ENCODE measurements at places on chromosomes 7 and 10. TPM values are rescaled to one million over a fixed set of nuclear protein-coding genes. Genes with fewer than 3 reads are reported as not detected.
A peak's percentile ranks its signal among the peaks of the same experiment; 100 is the strongest.

- H3K4me1 ChIP-seq: no peaks in the 10 kb centered on the region
- no peaks in the 10 kb centered on the region for H3K36me3 ChIP-seq
- H3K4me3 ChIP-seq: no peak overlapping the region
- no peaks in the 10 kb centered on the region for H3K27me3 ChIP-seq
- H3K27ac ChIP-seq: no peak overlapping the region
These were observed 17.2 kb upstream of the CDHR3 start for GRCh38 chr7:105945848-105946247.

DNA sequence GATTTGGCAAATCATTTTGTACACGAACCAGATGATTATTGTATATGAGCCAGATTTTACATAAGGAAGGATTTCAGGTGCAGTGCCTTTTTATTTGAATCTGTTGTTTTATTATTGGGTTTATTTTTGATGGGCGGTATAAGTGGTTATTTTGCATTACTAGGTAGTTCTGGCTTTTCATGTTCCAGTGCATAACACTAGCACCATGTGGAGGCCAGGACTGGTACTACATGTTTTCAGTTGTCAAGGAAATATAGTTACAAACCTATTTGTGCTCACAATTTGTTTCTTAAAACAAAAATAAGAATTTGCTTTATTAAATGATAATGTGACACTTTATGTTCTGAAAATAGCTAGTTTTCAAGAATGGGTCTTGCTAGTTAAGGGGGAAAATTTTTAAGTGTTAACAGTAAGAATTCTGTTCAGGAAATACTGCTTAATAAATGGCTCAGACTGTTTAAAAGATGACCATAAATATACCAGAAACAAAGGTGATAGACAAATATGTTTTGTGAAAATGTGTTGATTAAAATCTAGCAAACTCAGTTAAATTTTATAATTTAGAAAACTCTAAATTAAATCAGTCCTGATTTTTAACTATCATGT lies 7.1 kb upstream of the SEMA3E start:
- no peak for DNase-seq
- H3K4me3 ChIP-seq: no peak overlapping the region
- no peak overlapping the region for H3K27ac ChIP-seq
- no peaks in the 10 kb centered on the region for H3K27me3 ChIP-seq
- no peaks in the 10 kb centered on the region for H3K4me1 ChIP-seq
- no peaks in the 10 kb centered on the region for H3K36me3 ChIP-seq

DNA sequence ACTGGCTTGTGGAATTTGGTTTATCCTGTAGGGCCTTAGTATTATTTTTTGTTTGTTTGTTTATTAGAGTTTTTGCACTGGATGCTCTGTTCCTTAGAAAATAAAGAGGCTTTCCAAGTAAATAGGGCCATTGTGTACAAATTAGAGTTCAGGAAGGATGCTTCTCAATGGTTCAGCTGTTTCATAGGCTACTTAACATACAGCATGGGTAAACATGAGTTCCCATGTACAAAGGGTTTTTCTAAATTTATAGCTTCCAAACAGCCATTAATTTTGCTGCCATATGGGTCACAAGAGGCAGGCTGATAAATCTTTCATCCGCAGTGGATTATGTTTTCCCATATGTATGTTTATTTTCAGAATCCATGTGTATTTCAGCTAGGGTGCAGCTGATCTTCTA lies 121.6 kb upstream of the WDR11 start:
- no peaks in the 10 kb centered on the region for H3K36me3 ChIP-seq
- no peaks in the 10 kb centered on the region for H3K4me1 ChIP-seq
- no peak overlapping the region for H3K27ac ChIP-seq
- no peak for DNase-seq

GRCh38 chr10:48557511-48558123 lies 47.3 kb downstream of the ARHGAP22 start:
- no peaks in the 10 kb centered on the region for H3K27me3 ChIP-seq
- H3K36me3 ChIP-seq: no peaks in the 10 kb centered on the region
- no peak for DNase-seq
- H3K4me3 ChIP-seq: no peak overlapping the region
- H3K27ac ChIP-seq: no peak overlapping the region
- no peaks in the 10 kb centered on the region for H3K4me1 ChIP-seq

The TACC2 gene
- 439 TPM for total RNA-seq

The SMO gene
- total RNA-seq: 1.4 TPM

GRCh38 chr10:89160339-89160738 lies 46.8 kb downstream of the CH25H start:
- no peak for DNase-seq
- H3K27me3 ChIP-seq: no peaks in the 10 kb centered on the region
- H3K36me3 ChIP-seq: no peaks in the 10 kb centered on the region
- no peaks in the 10 kb centered on the region for H3K4me1 ChIP-seq
- no peak overlapping the region for H3K4me3 ChIP-seq

The AGR2 gene
- not detected for total RNA-seq

- no peak overlapping the region for H3K27ac ChIP-seq
- no peaks in the 10 kb centered on the region for H3K36me3 ChIP-seq
- H3K27me3 ChIP-seq: no peaks in the 10 kb centered on the region
- no peaks in the 10 kb centered on the region for H3K4me1 ChIP-seq
These were observed 47.4 kb upstream of the MTURN start for GRCh38 chr7:30087371-30087770.

The ZNF3 gene
- total RNA-seq: 17.2 TPM

The GHRHR gene
- total RNA-seq: not detected

DNA sequence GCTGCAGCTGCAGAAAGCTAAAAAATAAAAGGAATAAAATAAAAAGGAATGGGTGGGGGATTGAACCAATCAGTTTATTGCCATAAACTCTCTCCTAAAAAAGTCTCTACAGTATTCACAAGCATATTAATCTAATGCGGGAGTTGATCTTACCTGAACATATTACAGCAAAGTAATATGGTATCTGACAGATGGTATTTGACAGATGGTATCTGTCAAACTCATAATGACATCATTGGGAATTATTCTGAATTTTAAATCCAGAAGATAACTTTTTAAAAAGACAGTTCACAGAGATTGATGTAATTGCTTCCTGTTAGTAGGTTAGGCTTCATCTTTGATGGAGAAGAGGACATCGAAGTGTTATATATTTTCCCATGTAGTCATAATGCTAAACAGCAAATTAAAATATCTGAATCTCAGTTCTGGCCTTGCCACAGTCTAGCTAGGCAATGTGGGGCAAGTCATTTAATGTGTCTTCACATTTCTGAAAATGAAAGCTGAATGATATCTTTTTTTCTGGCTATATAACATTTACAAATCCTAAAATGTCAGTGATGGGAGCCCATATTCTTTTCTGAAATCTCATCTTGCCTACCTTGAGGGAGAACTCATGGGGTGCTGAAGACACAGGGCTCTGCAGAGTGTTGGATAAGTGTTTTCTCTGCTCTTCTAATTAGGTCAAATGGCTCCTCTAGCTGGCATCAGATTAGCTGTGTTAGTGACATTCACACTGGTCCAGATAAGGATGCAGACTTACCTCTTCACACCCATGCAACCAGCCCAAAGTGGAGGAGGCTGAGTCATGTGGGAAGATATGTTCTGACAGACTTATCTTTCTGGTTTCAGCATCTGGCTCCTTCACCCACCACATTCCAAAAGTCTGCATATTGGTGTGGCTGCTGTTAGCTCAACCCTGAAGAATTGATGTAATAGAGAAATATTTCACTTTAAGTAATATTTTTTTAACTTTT lies 2.1 kb upstream of the LIPM start:
- no peak overlapping the region for H3K27ac ChIP-seq
- no peaks in the 10 kb centered on the region for H3K4me1 ChIP-seq
- no peak overlapping the region for H3K4me3 ChIP-seq
- peaks cover 2% of the 10 kb centered on the region for H3K27me3 ChIP-seq
- DNase-seq: no peak

The CACUL1 gene
- 39.2 TPM for total RNA-seq

The NPFFR1 gene
- not detected for total RNA-seq

The C7orf25 gene
- total RNA-seq: 2.0 TPM

GRCh38 chr10:85874208-85874607 lies 492.4 kb downstream of the GRID1 start:
- DNase-seq: no peak
- H3K27me3 ChIP-seq: no peaks in the 10 kb centered on the region
- H3K4me1 ChIP-seq: no peaks in the 10 kb centered on the region
- H3K36me3 ChIP-seq: no peaks in the 10 kb centered on the region

The C7orf33 gene
- not detected for total RNA-seq

GRCh38 chr7:129906700-129907099 lies 46.1 kb downstream of the UBE2H start:
- no peaks in the 10 kb centered on the region for H3K36me3 ChIP-seq
- peaks cover 73% of the 10 kb centered on the region for H3K4me1 ChIP-seq
- DNase-seq: no peak
- H3K4me3 ChIP-seq: no peak overlapping the region

- H3K4me1 ChIP-seq: no peaks in the 10 kb centered on the region
- no peak for DNase-seq
- no peaks in the 10 kb centered on the region for H3K36me3 ChIP-seq
- H3K4me3 ChIP-seq: no peak overlapping the region
These were observed 19.6 kb downstream of the MICALL2 start for GRCh38 chr7:1439373-1440363.

- no peaks in the 10 kb centered on the region for H3K4me1 ChIP-seq
- no peak for DNase-seq
- no peaks in the 10 kb centered on the region for H3K27me3 ChIP-seq
- H3K27ac ChIP-seq: no peak overlapping the region
- no peak overlapping the region for H3K4me3 ChIP-seq
These were observed 655.2 kb upstream of the NRG3 start for GRCh38 chr10:81219758-81220157.

The LBX1 gene
- 7.6 TPM for total RNA-seq

The GIMAP6 gene
- total RNA-seq: 10.3 TPM

- DNase-seq: no peak
- H3K27me3 ChIP-seq: no peaks in the 10 kb centered on the region
These were observed 49.0 kb upstream of the SEMA3E start for GRCh38 chr7:83697804-83698530.

DNA sequence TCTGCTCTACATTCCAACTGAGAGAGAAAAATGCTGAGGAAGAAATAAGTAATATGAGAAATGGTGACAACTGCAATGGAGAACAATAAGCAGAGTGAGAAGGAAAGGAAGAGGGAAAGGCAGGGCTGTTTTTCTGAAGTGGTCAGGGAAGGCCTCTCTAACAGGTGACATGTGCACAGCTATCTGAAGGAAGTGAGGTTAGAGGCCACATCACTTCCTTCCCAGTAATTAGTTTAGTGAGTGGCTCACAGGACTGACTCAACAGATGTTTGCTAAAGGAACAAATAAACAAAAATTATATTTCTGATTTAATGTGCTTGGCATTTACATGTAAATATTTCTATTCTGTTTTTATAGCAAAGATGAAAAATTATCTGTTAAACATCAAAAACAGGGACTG lies 77.9 kb downstream of the ARHGAP21 start:
- H3K4me3 ChIP-seq: no peak overlapping the region
- no peak for DNase-seq
- H3K4me1 ChIP-seq: peaks cover 32% of the 10 kb centered on the region

The ST8SIA6 gene
- total RNA-seq: 1.1 TPM

The PTPRN2 gene
- 0.48 TPM for total RNA-seq

DNA sequence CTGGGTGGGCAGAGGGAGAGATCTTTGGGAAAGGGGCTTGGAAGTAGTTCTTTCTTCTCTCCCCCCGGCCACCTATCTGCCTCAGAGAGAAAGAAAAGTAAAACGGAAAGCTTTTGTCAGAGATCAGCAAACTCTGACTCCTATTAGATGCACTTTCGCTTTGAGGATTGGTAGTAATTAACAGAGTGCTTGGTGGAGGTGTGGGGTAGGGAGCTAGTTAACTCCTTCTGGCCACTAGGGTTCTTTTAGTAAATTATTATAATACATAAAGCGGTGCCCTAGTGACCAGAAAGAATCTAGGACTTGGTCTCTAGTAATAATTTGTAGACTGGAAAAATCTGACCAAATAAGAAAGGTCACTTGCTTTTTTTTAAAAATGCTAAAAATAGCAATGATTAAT lies 54.6 kb downstream of the CPVL start:
- H3K36me3 ChIP-seq: no peaks in the 10 kb centered on the region
- DNase-seq: no peak
- H3K27me3 ChIP-seq: no peaks in the 10 kb centered on the region
- peak overlapping the region; percentile 15 for H3K27ac ChIP-seq
- H3K4me1 ChIP-seq: peaks cover 23% of the 10 kb centered on the region
- H3K4me3 ChIP-seq: peak overlapping the region; percentile 49

The MCM10 gene
- total RNA-seq: 0.32 TPM

GRCh38 chr7:109806548-109806947 lies 1236.9 kb downstream of the DNAJB9 start:
- no peak overlapping the region for H3K4me3 ChIP-seq
- no peaks in the 10 kb centered on the region for H3K4me1 ChIP-seq
- H3K36me3 ChIP-seq: no peaks in the 10 kb centered on the region

All from psoas muscle (tissue), 8 donors.